ENCODE measurements at places on chromosomes 3 and 15.

DNA sequence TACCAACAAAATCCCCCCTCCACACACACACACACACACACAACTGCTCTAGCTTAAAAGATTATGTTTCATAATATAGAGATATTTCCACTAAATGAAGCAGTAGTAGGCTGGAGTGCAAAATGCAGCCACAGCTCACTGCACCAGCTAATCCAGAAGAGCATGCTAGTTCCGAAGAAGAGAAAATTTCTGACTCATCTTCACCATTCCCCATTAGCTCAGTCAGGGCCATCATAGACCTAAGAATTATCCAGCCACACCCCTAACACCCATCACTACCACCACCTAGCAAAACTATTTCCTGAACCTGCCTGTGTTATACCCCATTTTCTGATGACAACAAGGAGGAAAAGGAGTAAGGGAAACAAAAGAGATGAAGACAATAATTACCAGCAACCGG lies 67.1 kb upstream of the UBE2E2 start:
- no peak for DNase-seq

- DNase-seq, result no peak
Measured at GRCh38 chr3:16511681-16512434, 1.6 kb downstream of the RFTN1 start.

GRCh38 chr15:51281368-51281967 lies 56.9 kb downstream of the CYP19A1 start:
- peak; percentile 40 for DNase-seq

GRCh38 chr3:131147534-131147933 lies 120.9 kb downstream of the NEK11 start:
- no peak for DNase-seq

GRCh38 chr15:67781907-67782690 lies 43.2 kb upstream of the SKOR1 start:
- DNase-seq, result no peak

- DNase-seq, result peak; percentile 40
Measured at GRCh38 chr3:140911822-140912221, 29.8 kb upstream of the SLC25A36 start.

DNA sequence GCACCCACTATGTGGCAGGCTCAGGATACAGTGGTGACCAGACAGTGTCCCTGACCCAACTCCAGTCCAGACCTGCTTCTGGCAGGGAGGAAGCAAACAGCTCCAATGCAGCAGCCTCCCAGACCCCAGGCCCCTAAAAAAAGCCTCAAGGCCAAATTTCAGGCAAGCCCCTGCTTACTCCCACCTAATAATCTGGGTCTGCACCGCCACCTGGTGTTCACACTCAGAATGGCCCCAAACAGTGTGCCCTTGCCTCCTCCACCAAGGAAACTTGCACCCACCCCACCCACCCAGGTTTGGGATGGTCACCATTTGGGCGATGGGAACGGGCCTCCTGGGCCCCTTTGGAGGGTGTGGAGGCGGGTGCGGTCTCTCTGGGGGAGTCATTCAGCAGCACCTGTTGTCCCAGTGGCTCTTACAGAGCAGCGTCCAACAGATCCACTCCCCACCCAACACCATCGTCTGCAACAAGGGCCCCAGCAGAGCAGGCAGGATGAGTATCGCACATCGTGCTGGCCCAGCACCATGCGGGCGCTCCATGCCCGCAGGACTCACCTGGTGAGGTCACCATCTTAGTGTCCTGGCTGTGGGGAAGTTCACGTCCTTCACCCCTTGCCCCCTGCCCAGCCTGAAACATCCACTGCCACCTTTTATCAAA lies 17.3 kb downstream of the C3orf18 start:
- DNase-seq, result peak; percentile 42
